ENCODE measurements at places on chromosomes 5 and 9.

- no peak for DNase-seq
These were observed 7.6 kb downstream of the GRIN1 start for GRCh38 chr9:137146527-137146918.

- DNase-seq = no peak
These were observed 400.5 kb downstream of the ARRDC3 start for GRCh38 chr5:90982576-90982975.

DNA sequence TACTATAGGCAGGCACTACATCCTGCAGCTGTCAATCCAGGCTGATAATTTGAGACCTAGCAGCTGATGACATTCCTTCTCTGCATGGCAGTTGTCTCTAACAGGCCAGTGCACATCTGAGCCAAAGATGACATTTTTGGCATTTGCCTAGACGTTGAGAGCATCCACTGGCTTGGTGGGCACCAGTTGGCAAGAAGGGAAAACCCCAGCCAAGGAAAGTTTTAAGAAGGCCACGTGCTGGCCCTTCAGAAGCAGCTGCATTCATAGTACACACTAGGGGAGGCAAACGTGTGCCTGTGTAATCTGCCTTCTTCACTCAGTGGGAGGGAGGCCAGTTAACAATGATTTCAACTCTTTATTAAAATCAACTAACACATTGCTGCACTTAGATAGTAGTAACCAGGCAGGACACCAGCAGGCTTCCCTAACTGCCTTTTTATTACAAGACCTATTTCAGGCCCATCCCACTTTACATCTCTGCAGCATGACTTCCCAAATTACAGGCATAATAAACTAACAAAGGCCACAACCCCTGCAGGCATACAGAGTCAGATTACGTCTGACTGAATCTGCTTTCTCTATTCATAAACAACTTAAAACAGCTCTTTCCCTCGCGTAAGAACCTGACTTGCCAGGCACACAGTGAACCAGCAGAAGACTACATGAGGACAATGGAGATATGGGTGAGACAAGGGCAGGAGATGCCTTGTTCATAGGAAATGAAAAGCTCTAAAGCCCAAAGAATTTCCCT is 576.3 kb downstream of the PDE4D start:
- DNase-seq = no peak

- no peak for DNase-seq
These were observed 130.9 kb upstream of the GNA14 start for GRCh38 chr9:77779010-77779409.

DNA sequence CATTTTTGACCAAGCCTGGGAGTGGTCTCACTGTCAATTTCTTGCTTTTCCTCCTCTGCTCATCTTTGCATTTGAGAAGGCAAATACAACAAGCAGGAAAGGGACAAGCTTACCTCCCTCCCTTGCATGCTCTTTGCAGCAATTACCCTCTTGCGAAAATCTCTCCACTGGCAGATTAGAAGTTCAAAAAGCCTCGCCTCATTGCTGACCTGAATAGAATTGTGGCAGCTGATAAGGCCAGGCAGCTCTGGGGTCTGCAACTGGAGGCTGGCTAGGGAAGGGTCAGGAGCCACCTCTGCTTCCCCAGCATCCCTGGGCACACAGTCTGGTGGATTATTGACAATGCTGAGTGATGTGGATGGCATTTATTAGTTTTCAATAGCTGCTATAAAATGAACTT is 362.3 kb upstream of the KIF2A start:
- DNase-seq = no peak

- no peak for DNase-seq
These were observed 49.0 kb downstream of the OLFM1 start for GRCh38 chr9:135136481-135136880.

DNA sequence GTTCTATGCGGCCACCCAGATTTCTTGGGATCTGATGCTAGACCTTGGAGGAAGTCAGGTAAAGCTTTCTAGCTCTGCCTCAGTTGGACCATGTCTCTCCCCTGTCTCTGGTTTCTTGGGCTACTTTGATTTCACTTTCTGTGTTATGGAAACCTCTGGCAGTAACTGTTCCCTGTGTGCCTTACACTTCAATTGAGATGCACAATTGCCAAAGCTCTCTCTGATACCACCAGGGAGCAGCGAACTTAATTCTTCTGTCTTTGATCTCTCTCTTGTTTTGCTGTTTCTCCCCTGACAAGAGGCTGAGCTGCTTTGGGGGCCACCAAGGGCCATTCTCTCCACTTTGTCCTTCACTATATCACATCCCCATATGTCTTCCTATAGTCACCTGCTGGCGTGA is 61.4 kb downstream of the PGM5 start:
- no peak for DNase-seq

- DNase-seq = no peak
These were observed 494.6 kb downstream of the GADD45G start for GRCh38 chr9:90099262-90099963.

- DNase-seq = no peak
These were observed 85.2 kb upstream of the ALDH1A1 start for GRCh38 chr9:73038089-73038509.

DNA sequence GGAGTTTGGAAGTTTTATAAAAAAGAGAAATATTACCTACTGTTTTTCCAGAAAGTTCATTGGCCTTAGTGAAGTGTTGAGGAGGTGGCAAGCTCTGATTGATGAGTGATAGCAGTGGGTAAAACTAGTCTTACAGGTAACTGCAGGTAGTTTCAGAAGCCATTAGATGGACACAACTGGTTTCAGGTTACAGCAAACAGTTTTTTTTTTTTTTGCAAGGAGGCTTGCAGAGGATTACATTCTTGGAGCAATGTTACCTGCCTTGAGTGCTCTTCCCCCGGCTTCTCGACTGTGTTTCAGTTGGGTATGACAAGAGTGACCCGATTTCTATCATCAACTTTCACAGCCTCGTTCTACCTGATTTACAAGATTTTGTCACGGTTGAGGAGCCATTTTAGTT is 333.4 kb downstream of the YTHDC2 start:
- DNase-seq = no peak

- DNase-seq = no peak
These were observed 22.0 kb downstream of the C9orf57 start for GRCh38 chr9:72038408-72038807.

- DNase-seq = no peak
These were observed 242.2 kb downstream of the SYK start for GRCh38 chr9:91043811-91044175.

- DNase-seq = no peak
These were observed 112.0 kb upstream of the KCNN2 start for GRCh38 chr5:114249823-114250222.

GRCh38 chr5:98934546-98934945 is 5.7 kb upstream of the CHD1 start:
- DNase-seq = no peak

DNA sequence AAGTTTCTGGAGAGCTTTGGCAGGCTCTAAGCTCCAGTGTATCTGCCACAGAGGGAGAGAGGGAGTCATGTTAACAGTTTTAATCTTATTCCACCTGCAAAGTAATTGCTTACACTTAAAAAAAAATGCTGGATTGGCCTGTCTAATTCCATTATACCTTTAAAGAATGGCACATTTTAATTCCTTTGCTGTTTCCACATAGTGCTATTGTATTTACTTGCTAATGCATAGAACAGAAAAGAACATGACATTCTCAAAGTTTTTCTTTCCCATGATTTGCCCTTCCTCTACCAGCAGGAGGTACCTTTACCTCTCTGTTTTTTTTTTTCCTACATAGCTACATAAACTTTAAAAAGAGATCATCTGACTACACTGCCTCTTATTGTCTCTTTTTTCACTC is 318.0 kb downstream of the GLIS3 start:
- DNase-seq = no peak

DNA sequence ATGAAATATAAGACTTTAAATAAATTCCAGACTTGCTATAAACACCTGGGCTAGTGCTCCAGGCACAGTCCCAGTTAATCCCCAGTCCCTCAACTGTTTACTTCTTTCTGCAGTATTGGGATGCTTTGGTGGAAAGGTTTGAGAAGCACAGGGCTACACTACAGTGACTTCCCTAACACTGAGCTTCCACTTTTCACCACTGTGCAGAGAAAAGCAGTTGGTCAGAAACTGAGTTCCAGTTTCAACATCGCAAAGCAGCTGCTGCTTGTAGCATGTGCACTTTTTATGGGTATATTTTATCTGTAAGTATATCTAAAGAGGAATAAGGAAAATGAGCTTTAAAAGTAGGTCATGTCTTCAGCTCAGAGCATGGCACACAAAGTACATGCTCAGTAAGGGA is 339.7 kb downstream of the NTRK2 start:
- DNase-seq = no peak

DNA sequence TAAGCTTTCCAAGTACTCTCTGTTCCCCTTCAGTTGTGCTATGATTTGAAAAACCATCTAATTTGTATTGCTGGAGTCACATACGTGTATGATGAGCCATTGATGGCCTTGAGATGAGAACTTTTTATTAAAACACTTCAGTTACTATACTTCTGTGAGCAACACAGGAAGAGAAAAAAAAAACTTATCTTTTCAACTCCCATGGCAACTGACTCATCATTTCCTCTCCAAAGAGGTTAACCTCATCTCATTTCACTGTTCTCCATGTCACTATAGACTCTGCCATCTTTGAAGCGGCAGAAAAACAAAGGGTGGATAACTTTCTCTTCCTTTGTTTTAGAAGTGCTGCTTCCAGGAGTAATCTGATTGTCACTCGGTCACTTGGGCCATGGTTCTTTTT is 104.3 kb upstream of the PCSK1 start:
- DNase-seq = no peak

DNA sequence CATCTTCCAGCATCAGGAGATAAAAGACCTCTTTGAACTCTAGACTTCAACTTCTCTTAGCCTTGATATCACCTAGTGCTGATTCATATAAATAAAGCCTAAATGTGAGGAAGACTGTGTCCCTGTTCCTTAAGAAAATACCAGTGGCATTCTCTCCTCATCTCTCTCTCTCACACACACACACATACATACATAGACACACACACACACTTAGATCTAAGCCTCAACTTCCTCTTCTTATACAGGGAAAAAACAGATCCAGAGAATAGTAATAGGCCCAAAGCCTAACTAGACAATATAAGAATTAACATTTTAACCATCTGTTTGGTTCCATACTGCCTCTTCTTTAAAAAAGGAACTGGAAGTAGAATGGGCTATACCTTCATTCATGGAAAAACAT is 195.3 kb upstream of the NR4A3 start:
- no peak for DNase-seq

GRCh38 chr9:129414377-129414992 is 206.4 kb downstream of the C9orf50 start:
- peak; percentile 33 for DNase-seq

GRCh38 chr9:79588488-79589223 is 16.9 kb downstream of the TLE4 start:
- DNase-seq = no peak

- no peak for DNase-seq
These were observed 15.7 kb upstream of the CXCL14 start for GRCh38 chr5:135594416-135594960.

DNA sequence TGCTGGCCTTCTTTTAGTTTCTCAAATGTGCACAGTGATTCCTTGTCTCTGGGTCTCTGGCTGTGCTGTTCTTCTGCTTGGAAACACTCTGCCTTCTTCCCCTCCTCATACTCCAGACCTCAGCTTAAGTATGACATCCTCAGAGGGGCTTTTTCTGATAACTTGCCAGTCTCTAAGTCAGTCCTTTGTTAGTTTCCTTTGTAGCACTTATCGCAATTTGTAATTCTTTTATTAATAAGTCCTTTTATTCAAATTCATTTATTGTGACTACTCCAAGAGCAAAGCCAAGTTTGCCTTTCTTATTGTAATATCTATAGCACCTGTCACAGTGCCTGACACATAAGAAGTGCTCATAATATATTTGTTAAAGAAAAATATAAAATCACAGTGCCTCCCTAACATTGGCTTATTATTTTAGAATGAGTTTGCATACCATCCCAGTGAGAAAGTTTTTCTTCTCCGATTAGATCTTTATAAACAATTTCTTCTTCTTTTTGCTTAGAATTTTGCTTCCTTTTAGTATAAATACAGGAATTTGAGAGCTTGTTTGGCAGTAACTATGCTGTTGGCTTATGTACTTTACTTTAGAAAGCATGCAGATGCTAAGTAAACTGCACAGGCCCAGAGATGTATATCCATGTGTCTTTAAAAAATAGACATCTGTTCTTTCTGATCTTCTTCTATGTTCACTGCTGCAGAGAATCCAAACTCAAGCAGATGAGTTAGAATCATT is 198.0 kb downstream of the GAS1 start:
- DNase-seq = no peak

DNA sequence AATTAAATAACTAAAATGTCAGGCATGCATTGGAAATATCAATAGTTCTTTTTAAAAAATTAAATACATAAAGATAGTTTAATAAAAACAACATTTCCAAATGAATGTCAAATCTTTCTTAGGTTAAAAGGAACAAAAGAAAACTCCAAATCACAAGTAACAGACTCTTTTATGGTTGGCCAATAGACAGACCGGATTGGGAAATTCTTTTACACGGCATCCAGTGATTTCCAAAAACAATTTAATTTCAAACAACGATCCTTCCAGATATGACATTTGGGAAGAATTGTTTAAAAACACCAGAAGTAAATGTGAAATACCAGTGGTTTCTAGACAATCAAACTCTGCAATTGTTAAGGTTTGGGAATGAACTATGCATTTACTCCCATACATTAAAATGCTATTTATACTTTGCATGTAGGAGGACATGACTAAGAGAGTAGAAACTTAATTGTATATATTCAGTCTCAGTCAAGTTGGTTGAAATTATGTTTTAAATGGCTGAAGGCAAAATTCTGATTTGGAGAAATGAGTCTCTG is 32.8 kb downstream of the ZNF474 start:
- no peak for DNase-seq

GRCh38 chr5:174675916-174676315 is 48.5 kb upstream of the MSX2 start:
- no peak for DNase-seq
